ENCODE measurements at places on chromosomes 5 and 9. TPM values are rescaled to one million over a fixed set of nuclear protein-coding genes. Genes with fewer than 3 reads are reported as not detected.

- no peak for DNase-seq
Measured at GRCh38 chr5:143395638-143396352, 7.7 kb downstream of the NR3C1 start.

GRCh38 chr9:114200721-114201300 lies 45.5 kb downstream of the COL27A1 start:
- DNase-seq, result no peak

DNA sequence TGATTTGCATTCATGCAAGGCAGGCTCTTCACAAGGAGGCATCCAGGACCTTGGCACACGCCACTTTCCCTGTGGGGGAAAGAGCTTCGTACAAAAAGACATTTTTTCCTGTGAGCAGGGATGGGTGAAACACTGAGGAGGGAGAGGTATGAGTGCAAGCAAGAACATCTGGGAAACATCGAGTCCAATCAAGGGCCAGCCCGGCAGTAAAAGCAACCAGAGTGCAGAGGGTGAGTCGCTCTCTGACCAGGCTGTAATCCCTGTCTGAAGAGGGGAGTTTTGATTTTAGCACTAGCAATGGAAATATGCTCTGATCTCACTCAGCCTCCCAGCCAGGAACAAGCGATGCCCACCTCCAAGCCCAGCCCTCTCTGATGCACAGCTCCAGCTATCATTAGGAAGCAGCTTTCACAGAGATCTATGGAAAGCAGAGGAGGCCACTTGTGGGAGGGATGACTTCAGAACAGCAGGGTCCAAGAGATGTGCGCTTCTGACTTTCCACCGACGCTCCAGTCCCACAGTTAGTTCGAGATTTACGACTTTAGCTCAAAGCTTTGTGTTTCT lies 211.0 kb upstream of the ADAMTS16 start:
- DNase-seq, result no peak

IL13 gene
- total RNA-seq, result not detected

- no peak for DNase-seq
Measured at GRCh38 chr5:22295832-22296231, 557.3 kb downstream of the CDH12 start.

DNA sequence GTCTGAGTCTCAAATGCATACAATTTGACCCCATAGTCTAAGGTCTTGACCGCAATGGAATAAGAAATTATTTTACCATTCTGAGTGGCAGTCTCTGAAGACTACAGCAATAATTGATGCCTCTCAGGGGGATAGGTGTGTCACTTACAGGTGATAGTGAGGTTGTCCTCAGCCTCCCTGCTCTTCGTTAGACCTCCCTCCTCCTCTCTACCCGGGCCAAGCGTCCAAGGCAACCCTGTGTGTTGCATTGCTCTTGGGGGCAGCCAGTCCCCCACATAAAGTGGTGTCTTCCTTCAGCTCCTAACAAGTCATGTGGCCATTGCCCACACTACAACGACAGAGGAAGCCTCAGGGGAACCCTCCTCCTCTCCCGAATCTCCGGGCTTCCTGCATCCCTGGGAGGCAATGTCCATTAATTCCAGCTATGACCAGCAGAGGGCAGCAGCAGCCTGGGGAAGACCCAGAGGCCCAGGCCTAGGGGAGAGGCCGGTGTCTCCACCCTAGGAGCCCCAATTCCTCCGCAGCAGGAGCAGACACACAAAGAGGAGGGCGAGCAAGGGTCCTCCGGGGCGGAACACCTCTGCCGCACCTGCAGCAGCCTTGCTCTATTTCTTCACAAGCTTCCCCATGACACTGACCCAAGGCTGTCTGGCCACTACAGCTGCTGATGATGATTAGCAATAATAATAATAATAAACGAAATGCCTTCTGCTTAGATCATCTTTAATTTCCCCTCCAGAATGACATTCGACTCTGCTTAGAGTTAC lies 134.8 kb downstream of the KCNIP1 start:
- peak; percentile 83 for DNase-seq

CKS2 gene
- 38.0 TPM for total RNA-seq

- DNase-seq, result no peak
Measured at GRCh38 chr5:150181766-150182545, 7.9 kb upstream of the SLC6A7 start.

DNA sequence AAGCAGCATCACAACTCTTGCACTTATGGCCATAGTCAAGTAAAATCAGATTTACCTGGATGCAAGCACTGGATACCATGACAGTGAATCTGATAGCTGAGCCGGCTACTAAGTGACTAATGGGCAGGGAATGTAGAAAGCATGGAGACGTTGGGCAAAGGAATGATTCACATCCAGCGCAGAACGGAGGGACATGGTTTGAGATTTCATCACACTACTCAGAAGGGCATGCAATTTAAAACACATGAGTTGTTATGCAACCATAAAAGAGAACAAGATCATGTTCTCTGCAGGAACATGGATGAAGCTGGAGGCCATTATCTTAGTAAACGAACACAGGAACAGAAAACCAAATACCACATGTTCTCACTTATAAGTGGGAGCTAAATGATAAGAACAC lies 169.1 kb upstream of the PIK3R1 start:
- no peak for DNase-seq

SLC6A7 gene
- total RNA-seq, result 5.9 TPM

PCDHAC1 gene
- total RNA-seq, result 32.4 TPM

GRCh38 chr5:143014017-143014651 lies 244.0 kb downstream of the ARHGAP26 start:
- no peak for DNase-seq

CDH9 gene
- total RNA-seq, result 16.0 TPM

- DNase-seq, result no peak
Measured at GRCh38 chr9:37897665-37898064, 6.3 kb downstream of the SLC25A51 start.

GRCh38 chr5:1536322-1536845 lies 12.6 kb upstream of the LPCAT1 start:
- no peak for DNase-seq

- DNase-seq, result no peak
Measured at GRCh38 chr5:164651546-164652275, 1146.3 kb downstream of the MAT2B start.

DNA sequence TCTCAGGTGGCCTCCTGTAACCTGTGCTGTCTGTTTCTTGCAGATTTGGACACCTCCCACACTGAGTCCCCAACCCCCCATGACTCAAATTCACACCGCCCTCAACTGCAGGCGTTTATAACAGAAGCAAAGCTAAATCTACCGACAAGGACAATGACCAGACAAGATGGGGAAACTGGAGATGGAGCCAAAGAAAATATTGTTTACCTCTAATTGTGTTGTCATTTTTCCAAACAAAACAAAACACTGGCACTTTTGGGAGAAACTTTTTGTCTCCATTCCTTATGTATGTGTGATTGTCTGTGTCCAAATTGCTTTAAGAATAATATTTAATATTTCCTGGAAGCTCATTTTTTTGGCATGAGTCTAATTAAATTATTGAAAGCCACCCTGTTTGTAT lies 314.8 kb downstream of the ARHGEF28 start:
- DNase-seq, result no peak
